ENCODE measurements at places on chromosomes 7 and 10.
A peak's percentile ranks its signal among the peaks of the same experiment; 100 is the strongest.

DNA sequence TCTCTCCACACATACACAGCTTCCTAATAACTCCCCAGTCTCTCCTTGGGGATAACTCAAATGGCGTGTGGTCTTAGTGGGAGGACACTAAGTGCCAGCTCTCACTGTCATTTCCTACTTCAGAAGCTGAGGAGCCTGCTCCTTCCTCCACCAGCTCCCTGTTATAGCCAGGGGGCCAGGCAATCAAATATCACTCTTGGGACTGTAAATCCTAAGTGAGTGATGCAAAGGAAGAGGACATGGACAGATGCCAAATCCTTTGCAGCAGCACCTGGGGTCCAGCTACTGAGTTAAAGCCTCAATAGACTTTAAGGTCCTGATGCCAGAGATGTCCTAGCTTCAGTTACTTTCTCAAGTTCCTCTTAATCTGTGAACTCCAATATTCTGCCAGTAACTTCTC is 34.1 kb downstream of the SEM1 start:
- no peak for DNase-seq

DNA sequence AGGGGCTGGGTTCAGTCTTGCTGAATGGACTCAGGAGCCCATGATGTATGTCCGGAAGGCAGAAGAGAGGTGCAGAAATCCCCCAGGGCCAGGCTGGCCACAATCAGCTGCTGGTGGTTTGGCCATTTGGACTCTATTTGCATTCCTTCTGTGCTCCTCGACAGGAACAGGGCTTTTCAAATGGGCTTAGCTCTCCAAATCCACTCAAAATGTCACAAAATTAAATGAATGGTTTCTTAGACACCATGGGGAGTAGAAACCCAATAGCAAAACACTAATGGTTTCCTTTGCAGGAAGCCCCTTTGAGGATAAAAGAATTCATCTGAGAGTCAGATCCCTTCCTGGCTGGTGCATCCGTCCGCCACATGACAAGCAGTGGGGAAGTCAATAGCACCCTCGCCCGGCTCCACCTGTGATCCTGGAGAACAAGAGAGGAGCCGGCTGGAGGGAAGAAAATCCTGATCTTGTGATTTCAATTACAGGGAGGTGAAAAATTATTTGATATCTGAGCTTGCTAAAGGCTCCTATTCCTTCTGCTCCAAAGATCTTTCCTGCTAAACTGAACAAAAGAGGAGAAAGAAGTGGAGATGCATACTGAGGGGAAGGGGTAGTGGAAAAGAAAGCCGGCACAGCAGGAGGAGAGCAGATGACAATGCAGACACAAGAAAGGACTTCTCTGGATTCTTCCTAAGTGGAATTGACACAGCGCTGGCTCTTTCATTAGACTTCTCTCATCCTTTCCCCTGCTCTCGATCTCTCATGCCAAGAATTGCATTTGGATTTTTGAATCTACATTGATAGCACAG is 190.7 kb downstream of the C7orf25 start:
- no peak for DNase-seq

- no peak for DNase-seq
Observed at GRCh38 chr7:16558761-16559302, 32.2 kb downstream of the LRRC72 start.

DNA sequence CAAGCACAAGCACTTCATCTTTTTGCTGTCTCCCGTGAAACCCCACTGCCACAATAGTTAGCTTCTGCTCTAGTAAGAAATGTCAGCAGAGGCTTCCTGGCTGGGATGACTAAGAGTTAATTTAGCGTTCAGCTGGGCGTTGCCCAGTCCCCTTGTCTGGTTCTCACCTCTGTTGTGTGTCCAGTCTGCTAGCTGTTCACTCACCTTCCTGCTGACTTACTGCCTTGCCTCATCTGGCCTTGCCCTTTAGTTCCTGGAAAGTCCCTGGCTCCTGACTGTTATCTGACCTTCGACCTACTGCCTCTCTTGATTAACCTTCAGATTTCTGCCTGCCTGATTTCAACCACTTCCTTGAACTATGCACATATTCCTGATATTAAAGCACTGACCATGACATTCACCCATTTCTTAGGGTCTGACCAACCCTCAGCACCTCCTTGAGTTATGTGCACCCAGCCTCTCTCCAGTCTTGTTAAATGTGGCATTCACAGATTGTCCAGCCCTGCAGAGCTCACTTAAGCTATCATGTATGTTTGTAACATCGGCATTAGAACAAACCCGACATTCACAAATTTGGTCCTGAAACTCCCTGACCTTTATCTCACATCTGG is 30.3 kb downstream of the C7orf33 start:
- no peak for DNase-seq

- no peak for DNase-seq
Observed at GRCh38 chr10:29102233-29102632, 186.6 kb upstream of the LYZL1 start.

DNA sequence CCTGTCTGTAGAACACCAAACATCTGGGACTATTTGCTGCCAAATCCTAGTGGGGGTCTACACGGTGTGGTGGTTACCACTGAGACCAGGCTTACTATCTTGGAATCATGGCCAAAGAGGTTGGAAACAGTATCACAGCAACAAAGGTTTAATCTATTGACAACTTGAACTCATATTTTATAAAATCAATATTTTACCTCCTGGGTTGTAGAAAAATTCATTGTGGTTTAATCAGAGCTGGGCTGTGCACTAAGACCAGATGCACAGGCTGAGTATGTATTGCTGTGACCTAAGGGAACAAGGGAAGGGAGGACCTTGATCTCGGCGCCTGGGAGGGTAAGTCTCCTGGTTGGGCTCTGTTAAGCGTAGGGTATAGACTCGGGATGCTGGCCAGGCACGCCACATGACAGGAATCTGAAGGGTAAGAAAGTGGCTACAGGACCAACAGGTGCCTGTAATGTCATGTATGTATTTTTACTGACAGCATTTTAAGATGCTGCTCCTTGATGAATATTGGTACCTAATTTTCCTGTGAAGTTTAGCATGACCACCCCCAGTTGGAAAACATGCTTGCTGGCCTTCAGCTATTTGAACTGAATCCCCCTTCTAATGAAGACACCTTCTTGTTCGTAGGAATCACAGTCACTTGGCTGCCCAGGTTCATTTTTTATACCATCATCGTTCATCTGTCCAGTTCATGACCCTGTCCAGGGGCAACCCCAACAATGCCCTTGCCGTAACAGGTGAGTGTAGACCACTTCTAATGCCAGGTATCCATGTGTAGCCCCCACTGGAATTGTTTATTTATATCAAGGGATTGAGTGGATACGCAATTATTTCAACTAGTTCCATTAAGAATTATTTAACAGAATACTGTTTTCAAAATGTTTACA is 79.5 kb downstream of the EZH2 start:
- DNase-seq: no peak

DNA sequence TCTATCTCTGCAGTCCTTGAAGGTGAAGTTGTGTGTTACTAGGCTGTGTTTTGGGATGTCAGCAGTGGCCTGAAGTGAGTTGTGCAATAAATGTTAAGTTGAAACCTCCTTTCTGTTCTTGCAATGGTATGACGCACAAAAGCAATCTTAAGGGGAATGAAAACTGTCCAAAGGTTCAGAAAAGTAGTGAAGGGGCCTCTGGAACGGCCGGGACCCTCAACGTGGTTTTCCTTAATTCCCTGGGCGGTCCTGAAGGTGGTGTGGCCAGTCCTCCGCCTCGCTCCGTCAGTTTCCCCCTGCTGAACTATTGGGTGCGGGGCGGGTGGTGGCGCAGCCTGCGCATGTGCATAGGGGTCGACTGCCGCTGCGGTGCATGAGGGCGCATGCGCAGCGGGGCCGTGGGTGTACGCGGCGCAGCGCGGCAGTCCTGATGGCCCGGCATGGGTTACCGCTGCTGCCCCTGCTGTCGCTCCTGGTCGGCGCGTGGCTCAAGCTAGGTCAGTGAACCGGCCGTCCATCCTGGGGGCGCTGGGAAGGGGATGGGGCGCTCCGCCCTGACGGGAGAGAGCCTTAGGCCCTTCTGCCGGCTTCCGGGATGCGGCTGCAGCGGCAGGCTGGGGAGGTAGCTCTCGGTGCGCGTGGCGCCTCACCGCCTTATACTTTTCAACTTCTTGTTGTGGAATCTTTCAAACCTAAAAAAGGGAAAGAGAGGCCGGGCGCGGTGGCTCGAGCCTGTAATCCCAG is at the start of gene SUMF2:
SUMF2 (plus strand) TSS at position 405 of the 744 bp plus-strand sequence; CDS start at position 431, 26 bp downstream.
- peak; percentile 90 for DNase-seq

DNA sequence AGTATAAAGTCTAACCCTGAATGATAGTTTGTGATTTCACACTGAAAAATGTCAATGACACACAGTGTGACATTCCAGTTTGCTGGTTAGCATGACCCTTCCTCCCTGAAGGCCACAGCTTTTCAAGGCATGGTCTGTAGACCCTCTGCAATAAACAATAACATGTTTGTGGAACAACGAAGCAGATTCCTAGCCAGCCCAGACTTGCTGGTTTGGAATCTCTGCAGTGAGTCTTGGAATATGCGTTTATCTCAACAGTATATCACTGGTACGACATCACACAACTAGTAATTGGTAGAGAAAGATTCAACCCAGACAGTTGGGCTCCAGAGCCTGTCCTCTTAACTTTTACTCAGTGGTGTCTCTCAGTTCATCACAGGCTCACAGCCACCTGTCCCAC is 23.7 kb upstream of the DUSP5 start:
- no peak for DNase-seq

- no peak for DNase-seq
Observed at GRCh38 chr10:43754569-43755260, 106.0 kb upstream of the ZNF32 start.

- no peak for DNase-seq
Observed at GRCh38 chr10:28906011-28906411, 228.7 kb downstream of the BAMBI start.

GRCh38 chr7:11751315-11751714 is 80.7 kb downstream of the THSD7A start:
- no peak for DNase-seq

- DNase-seq: peak; percentile 0
Observed at GRCh38 chr7:77157446-77157845, 35.0 kb downstream of the CCDC146 start.

DNA sequence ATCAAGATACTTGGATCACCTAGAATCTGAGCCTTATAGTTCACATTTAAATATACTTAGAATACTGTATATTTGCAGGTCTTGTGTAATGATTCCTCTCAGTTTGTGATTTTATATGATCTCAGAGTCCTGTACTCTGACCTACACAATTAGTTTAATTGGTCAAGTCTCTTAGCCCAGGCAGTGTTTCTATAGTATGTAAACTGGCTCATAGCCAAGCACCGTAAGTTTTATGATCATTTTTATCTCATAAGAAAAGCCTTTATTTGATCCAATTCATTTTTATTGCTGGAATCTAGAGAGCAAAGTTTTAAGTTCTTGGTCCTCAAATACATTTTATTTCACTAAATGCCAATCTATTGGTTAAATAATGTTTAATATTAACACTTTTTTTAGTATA is 242.2 kb downstream of the MALRD1 start:
- no peak for DNase-seq

- no peak for DNase-seq
Observed at GRCh38 chr7:84536271-84536870, 341.8 kb upstream of the SEMA3A start.

DNA sequence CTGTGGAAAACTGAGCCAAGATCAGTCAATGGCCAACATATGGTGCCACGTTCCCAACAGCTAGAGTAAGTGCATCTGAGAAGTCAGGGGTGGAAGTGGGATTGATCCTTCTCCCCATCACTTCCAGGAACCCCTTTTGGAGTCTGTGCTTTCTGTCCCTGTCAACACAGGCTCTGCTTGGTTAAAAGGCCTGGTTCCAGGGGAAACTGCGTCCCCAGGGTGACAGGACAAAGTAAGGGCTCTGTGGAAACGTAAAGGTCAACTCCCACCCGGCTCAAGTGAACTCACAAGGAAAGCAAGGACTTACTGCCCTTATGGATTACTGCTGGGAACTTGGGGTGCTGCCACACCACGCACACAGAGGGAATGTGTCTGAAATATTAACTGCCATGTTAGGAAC is 77.5 kb upstream of the GRB10 start:
- DNase-seq: no peak

DNA sequence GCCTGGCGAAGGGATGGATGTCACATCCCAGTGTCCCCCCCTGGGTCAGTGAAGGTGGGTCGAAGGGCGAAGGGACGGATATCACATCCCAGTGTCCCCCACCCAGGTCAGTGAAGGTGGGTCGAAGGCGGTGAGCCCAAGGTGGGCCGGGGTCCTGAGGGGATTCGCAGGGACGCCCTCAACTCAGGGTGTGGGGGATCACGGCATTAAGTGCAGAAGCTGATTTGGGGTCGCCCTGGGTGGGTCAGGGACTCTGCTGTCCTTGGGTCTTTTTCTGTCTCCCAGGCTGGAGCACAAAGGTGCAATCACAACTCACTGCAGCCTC is 21.9 kb downstream of the ADAP1 start:
- DNase-seq: no peak

DNA sequence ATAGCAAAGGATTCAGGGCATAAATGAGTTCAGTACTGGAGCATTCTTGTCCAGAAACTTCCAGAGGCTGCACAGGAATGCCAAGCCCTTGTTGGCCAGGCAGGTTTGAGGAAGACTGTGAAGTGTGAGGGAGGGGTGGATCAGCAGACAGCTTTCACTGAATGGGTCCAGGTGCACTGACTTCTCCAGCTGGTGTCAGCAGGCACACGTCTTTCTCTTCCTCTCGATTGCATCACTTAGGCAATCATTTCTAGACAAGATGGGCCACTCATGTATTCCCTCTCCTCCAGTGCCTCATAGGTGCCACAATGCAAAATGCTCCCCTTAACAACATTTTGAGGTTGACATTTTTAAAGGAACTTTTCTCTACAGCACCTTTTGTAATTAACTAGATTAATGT is 15.6 kb upstream of the PLEKHS1 start:
- no peak for DNase-seq

Measured in CD4-positive, alpha-beta T cell treated with Interleukin-12 subunit alpha and Interleukin-12 subunit beta, for 1 hour (primary cell).